HEK293T (cell line): ENCODE measurements at places on chromosomes 5 and 9.
A peak's percentile ranks its signal among the peaks of the same experiment; 100 is the strongest.

- DNase-seq, result no peak
These were observed 515.4 kb upstream of the PTPRD start for GRCh38 chr9:11128156-11128555.

GRCh38 chr5:142498298-142498697, 173.5 kb upstream of the SPRY4 start:
- DNase-seq, result no peak

DNA sequence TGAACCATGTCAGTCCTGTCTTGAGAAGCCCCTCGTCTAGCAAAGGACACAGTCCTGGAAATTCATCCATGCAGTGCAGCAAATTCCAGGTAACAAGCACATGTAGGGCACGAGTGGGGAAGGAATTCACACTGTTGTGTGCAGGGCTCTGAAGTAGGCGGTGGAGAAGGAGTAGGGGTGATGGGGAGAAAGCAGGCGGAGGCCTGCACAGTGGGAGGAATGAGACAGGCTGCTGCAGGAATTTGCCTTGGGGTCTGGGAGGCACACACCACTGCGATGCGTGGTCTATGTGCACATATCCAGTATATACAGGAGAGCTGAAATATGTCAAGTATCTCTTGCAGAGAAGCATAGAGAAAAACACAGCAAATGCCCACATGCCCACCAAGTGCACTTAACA, 249.2 kb upstream of the IRX2 start:
- DNase-seq, result no peak

GRCh38 chr9:98215271-98215670, 22.8 kb upstream of the CORO2A start:
- DNase-seq, result no peak

DNA sequence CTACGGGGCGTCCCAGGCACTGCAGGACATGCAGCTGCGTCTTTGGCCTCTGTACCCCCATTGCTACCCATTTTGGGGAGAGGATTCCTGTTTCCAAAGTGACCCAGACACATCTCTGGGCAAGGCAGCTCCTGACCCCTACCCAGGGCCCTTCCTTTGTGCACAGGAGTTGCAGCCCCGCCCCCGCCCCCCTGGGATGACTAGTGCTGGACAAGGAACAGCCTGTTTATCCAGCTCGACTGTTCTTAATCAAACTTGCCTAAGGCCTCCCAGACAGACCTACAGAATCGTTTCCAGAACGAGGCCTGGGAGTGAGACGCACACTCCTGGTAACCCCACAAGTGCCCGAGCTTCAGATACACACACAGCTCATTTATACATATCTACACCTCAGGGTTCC, 13.2 kb downstream of the DIPK1B start:
- DNase-seq, result no peak

- DNase-seq, result peak; percentile 26
These were observed 6.9 kb upstream of the DMRT3 start for GRCh38 chr9:969310-970150.

DNA sequence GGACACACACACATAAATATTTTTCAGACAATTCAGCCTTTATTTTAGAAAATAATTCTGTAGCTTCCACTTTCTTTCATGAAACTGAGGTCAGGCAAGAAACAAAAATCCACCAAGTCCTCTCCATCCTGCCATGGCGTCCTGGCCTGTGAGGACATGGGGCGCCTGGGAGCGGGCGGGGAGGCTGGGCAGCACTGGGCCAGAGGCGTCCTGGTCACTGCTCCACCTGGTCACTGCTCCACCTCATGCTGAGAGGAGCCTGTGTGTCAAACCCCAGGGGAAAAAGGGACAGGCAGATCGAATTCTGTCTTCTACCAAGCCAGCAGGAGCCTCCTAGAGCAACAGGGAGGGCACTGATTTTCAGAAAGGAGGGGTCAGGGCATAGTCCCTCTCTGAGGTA, 12.1 kb downstream of the MGAT1 start:
- DNase-seq, result no peak

DNA sequence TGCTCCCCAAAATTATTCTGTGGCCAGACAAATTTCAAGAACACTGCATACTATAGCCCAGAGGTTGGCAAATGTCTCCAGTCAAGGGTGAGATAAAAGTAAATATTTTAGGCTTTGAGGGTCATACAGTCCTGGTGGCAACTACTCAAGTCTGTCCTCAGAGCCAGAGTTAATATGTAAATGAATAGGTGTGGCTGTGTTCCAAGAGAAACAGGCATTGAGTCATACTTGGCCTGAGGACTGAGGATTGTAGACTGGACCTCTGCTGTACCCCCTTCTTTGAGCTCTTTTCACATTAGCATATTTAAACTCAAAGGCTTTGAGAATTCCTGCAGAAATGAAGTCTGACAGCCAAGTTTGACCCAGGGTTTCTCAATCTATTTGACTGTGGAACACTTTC, 129.2 kb upstream of the PTCH1 start:
- no peak for DNase-seq

- DNase-seq, result no peak
These were observed 75.4 kb downstream of the OSMR start for GRCh38 chr5:38921174-38921573.

DNA sequence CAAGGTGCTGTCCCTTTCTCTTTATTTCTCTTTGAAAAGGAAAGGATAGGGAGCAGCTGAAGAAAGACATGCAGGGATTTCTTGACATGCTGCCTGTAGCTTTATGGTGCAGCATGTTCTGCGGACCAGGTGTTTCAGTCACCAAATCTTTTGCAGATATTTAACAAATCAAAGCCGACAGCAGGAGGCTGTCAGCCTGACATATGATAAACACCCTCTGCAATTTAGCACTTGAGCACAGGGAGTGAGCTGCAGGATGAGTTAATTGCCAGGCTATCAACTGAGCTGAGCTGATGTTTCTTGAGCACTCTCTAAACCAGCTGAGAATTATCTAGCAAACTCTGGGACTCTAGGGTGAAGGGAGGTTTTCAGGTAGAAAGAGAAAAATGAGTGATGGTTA, 212.8 kb upstream of the ATP10B start:
- DNase-seq, result no peak

- peak; percentile 70 for DNase-seq
These were observed 17.3 kb downstream of the TRIM7 start for GRCh38 chr5:181187500-181188213.

DNA sequence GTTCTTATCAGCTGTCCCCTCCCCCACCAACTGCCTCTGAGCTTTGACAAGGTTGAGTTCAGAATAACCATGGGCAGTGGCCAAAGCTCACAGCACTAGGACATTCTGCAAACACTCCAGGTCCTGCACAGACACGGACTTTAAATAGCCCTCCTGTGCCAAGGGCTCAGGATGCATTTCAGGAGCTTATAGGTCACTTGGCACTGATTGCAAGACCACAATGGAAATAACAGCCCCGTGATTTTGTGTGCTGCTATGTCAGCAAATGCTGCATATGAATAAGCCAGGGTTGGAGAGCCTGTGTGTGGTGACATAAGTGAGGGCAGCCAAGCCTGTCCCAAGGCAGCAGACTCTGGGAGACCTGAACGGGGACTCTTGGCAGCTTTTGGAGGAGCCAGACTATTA, 150.7 kb downstream of the DMRT2 start:
- no peak for DNase-seq

DNA sequence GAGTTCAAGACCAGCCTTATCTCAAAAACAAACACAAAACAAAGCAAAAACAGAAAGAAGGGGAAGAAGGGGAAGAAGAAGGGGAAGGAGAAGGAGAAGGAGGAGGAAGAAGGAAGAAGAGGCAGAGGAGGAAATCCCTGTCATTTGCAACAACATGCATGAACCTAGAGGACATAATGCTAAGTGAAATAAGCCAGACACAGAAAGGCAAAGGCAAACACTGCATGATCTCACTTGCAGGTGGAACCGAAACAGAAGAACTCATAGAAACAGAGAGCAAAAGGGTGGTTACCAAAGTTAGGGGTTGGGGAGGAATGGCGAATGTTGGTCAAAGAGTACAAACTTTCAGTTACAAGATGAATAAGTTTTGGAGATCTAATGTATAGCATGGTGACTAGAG, 135.4 kb downstream of the UGCG start:
- no peak for DNase-seq
